ENCODE measurements at places on chromosomes 6 and 20.

DNA sequence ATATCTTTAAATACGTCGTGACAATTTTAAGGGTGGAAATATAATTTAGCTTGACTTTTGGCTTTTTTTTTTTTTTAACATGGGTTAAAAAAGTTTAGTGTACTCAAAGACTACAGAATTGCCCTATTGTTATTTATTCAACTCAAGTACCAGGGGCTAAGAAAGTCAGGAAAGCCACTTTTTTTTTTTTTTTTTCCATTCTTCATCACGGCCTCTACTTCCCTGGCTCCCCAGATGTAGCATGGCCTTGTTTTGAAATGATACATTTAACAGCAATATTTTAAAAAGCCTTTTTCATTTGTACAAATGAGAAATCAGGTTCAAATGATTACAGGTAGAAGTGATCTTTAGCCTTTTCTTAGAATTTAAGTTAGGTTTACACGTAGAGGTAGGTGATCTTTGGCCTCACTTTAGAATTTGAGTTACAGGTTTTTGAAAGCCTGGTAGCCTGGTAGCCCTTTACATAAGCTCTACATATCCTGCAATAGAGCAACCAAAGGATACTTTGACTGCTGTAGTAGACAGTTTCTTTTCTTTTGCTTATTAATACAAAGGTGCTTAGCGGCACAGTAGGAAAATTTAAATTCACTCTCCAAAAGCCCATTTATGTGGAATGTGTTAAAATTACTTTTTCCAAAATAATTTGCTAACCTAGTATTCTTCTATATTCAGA is 160.5 kb upstream of the MMS22L start:
- no peak for DNase-seq

DNA sequence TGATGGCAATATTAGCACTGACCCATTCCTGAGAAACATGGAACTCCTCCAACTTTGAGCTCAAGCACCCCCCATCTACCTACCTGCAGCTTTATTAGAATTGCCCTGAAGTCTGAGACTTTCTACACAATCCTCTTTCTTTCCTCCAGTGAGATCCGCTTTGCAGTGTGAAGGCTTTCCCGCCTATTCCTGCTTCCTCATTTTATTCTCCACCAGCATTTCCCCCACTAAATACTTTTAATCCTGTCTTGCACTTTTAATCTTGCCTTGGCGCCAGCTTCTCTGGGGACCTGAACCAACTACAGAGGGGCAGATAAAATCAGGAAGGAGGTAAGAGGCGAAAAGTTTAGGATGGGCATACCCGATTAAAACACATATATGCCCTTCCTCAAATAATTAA is 178.1 kb upstream of the PRDM1 start:
- no peak for DNase-seq

DNA sequence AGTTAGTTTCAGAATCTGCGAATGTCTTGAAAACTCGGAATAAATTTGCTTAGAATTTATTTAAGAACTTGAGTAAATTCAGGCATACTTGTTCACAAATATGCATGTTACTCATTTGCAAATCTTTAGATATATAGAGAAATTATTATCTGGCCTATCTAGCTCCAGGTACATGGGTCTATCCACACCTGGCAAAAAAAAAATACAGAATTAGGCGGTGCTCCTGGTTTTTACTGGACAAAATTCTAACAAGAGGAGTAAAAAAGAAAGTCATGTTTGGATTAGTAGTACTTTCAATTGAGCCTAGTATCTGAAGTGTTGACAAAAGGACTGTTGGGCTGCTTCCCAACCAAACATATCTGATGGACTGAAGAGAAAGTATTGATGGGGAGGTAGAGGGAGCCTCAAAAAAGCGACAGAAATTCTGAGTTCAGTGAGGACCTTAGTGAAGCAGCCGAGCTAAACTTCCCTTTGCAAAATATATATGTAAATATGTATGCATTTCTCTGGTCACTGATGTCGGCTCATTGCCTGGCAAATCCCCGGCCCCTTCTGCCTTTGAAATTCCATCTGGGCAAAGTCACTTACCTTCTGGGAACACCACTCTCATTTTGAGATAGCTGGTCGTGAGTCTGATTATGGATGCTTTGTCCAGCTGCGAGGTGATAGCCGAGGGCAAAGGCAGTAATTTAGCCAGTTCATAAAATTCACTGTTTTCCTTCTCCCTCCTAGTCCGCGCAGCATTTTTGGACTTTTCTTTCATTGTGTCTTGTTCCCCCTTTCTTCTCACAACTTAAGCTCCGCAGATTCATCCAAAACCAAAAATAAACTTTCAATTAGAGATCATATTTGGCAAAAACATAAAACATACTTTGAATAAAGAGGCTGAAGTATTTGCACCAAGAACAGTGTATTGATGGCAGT is 1.8 kb downstream of the SIM1 start:
- DNase-seq = no peak

- DNase-seq = no peak
These were observed 290.4 kb upstream of the SULF2 start for GRCh38 chr20:48075591-48076174.

GRCh38 chr6:42217157-42217518 is 523 bp downstream of the MRPS10 start:
- DNase-seq = peak; percentile 61

GRCh38 chr6:53048431-53049195 is 16.6 kb upstream of the FBXO9 start:
- peak; percentile 76 for DNase-seq

GRCh38 chr6:34638834-34639736 is 57.5 kb downstream of the ILRUN start:
- DNase-seq = no peak
